Activated T-cell treated with anti-CD3 and anti-CD28 coated beads, Interleukin-2, amount 50 U/mL, for 24 hours (primary cell): ENCODE measurements at places on chromosomes 4 and X.

GRCh38 chr4:127782025-127782274 is 172 bp upstream of the HSPA4L start:
- no peaks in the 10 kb centered on the region for H3K36me3 ChIP-seq
- peaks cover 20% of the 10 kb centered on the region for H3K4me1 ChIP-seq
- no peak for DNase-seq
- H3K4me3 ChIP-seq = peak overlapping the region; percentile 81
- no peak overlapping the region for H3K27ac ChIP-seq

GRCh38 chrX:39201305-39201990 is 400.2 kb downstream of the MID1IP1 start:
- DNase-seq = no peak
- H3K4me3 ChIP-seq = no peak overlapping the region
- peak overlapping the region; percentile 67 for H3K27ac ChIP-seq
- H3K27me3 ChIP-seq = peaks cover 49% of the 10 kb centered on the region
- peaks cover 77% of the 10 kb centered on the region for H3K4me1 ChIP-seq

DNA sequence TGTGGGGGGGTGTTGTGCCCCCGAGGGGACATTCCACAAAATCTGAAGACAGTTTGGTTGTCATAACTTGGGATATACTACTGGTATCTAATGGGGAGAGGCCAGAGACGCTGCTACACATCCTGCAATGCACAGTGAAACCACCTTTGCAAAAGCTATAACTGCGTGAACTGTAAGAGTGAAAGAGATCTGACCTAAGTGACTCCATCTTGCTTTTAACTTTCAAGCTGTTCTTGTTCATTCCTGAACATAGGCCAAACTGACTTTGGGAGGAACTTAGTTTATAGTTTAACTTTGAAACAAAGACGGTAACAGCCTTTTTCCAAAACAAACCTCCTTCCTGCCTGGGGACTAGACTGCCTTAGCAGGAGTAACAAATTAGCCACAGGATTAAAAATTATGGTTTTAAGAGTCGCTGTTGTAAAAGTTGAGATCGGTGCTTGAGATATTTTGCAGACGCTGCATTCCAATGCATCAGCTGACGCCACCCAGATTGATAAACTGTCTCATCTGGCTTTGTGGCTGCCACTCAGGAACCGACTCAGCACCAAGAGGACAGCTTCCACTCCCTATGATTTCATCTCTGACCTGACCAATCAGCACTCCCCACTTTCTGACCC is 70.9 kb downstream of the ATXN3L start:
- H3K27me3 ChIP-seq = peaks cover 62% of the 10 kb centered on the region
- no peak overlapping the region for H3K4me3 ChIP-seq
- H3K27ac ChIP-seq = no peak overlapping the region
- H3K4me1 ChIP-seq = peaks cover 14% of the 10 kb centered on the region

DNA sequence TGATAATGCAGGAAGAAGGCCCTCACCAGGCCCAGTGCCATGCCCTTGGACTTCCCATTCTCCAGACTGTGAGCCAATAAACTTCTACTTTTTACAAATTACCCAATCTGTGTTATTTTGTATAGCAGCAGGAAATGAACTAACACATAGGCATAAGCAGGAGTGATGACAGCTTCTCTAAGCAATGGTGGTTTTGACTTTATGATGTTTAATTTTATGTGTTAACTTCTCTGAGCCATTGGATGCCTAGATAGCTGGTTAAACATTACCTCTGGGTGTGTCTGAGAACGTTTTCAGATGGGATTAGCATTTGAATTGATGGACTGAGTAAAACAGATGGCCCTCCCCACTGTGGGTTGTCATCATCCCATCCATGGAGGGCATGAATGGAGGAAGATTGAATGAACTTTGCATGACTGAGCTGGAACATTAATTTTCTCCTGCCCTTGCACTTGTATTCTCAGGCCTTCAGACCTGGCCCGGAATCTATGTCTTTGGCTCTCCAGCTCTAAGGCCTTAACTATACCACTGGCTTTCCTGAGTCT is 13.9 kb upstream of the PDLIM3 start:
- DNase-seq = no peak
- no peak overlapping the region for H3K27ac ChIP-seq
- no peaks in the 10 kb centered on the region for H3K4me1 ChIP-seq
- H3K36me3 ChIP-seq = no peaks in the 10 kb centered on the region
- H3K27me3 ChIP-seq = peaks cover 3% of the 10 kb centered on the region

DNA sequence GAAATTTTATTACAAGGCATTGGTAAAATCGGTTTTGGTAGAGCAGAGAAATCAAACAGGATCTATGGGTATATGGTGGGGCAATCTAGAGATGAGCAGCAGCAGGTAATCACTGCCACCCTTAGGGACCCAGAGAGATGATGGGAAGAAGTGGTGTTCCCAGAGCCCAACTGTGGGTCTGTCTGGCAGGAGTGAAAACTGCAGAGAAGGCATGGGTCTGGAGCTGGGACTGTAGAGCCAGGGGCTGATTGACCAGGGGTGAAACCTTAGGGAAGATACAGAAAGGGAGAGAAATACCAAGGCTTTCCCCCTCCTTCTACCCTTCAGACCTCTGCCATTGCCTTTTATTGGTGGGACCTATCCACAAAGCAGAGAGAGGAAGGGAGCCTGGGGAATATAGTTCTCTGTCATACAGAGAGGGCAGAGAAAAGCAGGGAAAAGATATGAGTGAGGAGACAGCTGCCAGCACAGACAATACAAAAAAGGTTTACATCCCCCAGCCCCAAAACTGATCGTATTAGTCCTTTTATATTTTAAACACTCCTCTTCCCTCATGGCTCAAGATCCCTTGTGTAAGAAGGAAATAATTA is 28.7 kb downstream of the PDLIM5 start:
- DNase-seq = no peak
- no peak overlapping the region for H3K4me3 ChIP-seq
- H3K36me3 ChIP-seq = peaks cover 3% of the 10 kb centered on the region
- no peak overlapping the region for H3K27ac ChIP-seq

DNA sequence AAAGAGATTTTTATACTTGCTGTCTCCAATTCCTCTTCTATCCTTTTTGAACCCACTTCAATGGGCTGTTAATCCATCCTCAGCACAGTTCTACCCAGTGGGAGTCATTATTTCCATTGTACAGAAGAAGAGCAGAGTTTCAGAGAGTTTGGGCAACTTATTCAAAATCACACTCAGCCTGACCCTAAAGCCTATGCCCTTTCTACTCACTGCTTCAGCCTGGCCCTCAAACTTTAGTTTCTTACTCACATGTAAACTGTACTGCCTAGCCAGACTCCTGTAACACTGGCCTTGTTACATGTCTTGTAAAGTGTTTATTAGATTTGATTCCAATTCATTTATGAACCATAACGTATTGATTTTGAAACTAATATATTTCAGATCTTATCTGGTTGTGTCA is 25.1 kb upstream of the USO1 start:
- no peak for DNase-seq
- peak overlapping the region; percentile 85 for H3K27ac ChIP-seq
- peaks cover 6% of the 10 kb centered on the region for H3K36me3 ChIP-seq
